Activated CD4-positive, alpha-beta T cell treated with anti-CD3 and anti-CD28 coated beads for 4 hours (primary cell): ENCODE measurements at places on chromosomes 5 and 9.

GRCh38 chr9:109918339-109919163, 138.6 kb downstream of the PALM2AKAP2 start:
- no peak for DNase-seq

- DNase-seq: no peak
These were observed 133.0 kb downstream of the ENC1 start for GRCh38 chr5:74507370-74508005.

GRCh38 chr9:113585555-113585954, 122.0 kb downstream of the RGS3 start:
- DNase-seq: no peak

- no peak for DNase-seq
These were observed 12.9 kb upstream of the ZNF782 start for GRCh38 chr9:96867079-96867804.

DNA sequence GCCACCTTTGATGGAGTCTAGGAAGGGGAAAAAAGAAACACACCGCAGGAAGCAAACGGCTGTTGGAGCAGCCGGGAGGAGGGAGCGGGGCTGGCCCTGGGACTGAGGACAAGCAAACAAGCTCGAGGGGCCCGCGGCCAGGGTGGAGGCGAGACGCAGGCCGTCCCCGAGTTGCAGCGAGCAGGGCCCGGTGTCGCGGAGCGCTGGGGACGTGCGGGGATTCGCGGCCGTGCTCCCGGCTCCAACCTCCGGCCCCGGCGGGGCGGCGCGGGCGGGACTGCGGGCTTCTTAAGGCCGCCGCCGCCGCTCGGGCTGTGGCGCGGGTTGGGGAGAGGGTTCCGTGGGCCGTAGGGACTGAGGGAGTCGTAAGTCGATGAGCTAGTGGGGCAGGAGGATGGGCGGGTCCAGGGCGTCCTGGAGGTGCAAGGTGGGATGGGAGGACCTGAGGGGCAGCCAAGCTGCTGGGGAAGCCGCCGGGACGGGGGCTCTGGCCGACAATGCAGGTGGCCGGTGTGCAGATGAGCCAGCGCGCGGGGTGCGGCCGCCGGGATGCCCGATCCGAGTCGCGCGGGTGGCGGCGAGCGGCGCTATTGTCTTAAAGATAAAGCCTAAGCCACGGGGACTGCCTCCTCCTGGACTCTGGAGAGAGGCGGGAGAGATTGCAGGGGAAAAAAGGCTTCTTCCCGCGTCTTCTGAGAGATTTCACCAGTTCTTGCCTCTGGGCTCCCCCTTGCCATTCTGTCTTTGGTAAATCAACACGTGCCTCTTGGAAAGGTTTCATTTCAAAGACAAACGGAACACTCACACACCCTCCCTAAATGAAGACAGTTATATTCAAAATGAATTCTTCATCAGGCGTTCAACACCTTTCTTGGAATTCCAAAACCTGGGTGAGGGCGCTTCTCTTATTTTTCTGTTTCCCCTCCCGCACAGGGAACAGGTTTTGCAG, 1.6 kb upstream of the HAPLN1 start:
- no peak for DNase-seq

- DNase-seq: no peak
These were observed 36.5 kb upstream of the NTNG2 start for GRCh38 chr9:132125361-132125760.

- no peak for DNase-seq
These were observed 947.9 kb downstream of the DTWD2 start for GRCh38 chr5:118040496-118040895.

DNA sequence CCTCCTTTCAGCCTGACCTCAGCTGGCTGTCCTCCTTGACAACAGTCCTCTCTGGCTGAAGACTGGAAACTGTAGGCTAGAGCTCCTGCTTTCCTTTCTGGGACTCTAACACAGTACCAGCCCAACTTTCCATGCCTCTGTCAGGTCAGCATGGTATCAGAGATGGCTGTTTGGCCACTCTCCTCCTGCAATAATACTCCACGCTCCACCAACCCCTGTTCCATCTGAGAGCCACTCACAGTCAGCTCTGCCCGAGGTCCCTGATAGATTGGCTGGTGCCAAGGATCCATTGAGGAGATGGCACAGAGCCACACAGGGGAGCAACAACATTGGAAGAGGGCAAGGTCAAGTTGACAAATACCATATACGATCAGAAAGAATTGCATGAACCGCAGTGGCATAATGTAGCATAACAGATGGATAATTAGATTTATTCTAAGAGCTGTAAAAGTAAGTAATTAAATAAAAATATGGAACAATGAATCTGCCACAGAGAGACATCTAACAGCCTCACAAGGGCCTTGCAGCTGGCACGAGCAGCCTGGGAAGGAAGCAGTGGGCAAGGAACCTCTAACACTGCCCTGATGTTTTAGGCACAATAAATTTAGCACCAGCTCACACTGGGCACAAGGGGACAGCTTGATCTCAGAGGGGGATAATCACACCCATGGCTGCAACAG, 94.3 kb upstream of the LRRTM2 start:
- DNase-seq: no peak

- no peak for DNase-seq
These were observed 65.4 kb upstream of the ANKRD55 start for GRCh38 chr5:56298336-56299090.

GRCh38 chr9:33471361-33471760, 2.4 kb downstream of the NOL6 start:
- no peak for DNase-seq

GRCh38 chr9:78918976-78919375, 622.1 kb downstream of the PSAT1 start:
- no peak for DNase-seq

GRCh38 chr5:77024490-77024889, 5.7 kb upstream of the AGGF1 start:
- DNase-seq: no peak

- no peak for DNase-seq
These were observed at the start of gene FLT4 for GRCh38 chr5:180649297-180650039. TSS of gene FLT4 (minus strand) at chr5:180649600. CDS start at chr5:180649545, 55 bp downstream.

DNA sequence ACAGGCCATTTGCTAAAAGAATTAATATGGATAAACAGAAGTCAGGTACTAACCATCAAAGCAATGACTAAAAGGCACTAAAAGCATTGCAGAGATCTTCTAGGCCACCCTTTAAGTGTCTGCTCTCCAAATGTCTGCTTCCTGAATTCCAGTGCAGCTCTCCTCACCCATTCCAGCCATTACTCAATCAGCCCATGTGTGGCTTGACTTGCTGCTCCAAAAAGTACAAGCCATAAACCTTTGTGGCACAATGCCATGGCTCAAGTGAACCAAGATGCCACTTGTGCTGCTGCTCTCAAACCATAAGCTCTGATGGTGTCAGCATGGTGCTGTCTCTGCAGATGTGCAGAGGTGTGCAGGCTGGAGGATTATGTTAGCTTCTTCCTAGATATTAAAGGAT, 290.2 kb upstream of the POU5F2 start:
- no peak for DNase-seq

- DNase-seq: no peak
These were observed 8.9 kb upstream of the ELOVL7 start for GRCh38 chr5:60852940-60853339.

GRCh38 chr5:19855931-19856330, 132.1 kb downstream of the CDH18 start:
- DNase-seq: no peak

DNA sequence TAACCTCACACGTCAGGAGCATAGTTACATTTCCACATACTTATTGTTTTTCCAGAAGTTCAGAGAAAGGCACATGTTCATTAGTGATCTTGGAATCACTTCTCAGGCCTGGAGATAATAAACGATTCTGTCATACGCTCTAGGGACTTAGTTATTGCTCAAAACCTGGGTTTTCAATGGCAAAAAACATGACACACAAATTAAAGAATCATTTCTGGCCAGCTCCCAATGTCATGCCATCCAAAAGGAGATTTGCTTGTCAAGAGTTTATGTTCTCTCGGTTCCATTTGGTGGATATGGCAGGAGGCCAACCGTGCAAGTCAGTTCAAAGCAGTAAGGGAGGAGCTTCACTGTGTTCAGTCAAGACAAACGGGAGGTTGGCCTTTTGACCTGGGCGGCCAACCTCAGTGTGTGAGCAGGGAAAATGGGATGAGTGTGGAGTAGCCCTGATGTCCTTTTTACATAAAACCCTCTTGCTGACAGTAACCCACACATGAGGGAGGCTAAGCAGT, 123.4 kb downstream of the NXNL2 start:
- DNase-seq: no peak

- DNase-seq: no peak
These were observed 2.9 kb upstream of the NXNL2 start for GRCh38 chr9:88531920-88532698.

- DNase-seq: no peak
These were observed 348.0 kb upstream of the CDH18 start for GRCh38 chr5:20335978-20336377.

GRCh38 chr9:129854588-129855110, 19.4 kb downstream of the USP20 start:
- no peak for DNase-seq

DNA sequence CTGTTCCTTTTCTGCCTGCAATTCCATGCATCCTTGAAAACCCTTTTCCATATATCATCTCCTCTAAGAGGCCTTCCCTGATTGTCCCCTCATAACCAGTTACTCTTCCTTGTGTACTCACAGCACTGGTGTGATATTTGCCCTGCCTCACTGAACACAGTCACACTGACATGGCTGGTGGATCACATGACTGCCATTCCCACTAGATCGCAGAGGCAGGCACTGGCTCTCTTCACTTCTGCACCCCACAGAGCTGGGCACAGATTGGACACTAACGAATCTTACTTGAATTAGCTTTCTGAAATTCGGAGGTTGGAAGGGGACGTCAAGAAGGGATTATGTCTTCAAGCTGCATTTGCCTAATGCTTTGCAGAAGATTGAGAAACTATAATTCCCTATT, 208.0 kb downstream of the PAPPA start:
- DNase-seq: no peak

DNA sequence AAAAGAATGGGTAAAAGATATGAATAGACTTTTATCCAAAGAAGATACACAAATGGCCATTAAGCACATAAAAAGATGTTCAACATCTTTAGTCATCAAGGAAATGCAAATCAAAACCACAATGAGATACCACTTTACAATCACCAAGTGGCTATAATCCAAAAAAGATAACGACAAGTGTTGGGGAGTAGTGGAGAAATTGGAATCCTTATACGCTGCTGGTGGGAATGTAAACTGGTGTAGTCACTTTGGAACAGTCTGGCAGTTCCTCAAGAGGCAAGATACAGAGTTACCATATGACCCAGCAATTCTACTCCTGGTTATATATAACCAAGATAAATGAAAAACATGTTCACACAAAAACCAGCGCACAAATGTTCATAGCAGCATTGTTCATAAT, 234.9 kb downstream of the SPATA31D1 start:
- no peak for DNase-seq

DNA sequence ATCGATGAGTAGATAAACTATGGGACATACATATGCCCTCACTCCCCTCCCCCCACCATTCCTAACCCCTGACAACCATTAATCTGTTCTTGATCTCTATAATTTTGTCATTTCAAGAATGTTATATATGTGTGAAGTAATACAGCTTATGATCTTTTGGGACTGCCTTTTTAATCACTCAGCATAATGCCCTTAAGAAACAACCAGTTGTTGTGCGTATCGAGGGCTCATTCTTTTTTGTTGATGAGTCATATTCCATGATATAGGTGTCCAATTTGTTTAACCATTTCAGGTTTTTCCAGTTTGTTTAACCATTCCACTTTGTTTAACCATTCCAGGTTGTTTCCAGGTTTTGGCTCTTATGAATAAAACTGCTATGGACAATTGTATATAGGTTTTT, 75.6 kb downstream of the ARHGEF28 start:
- no peak for DNase-seq

GRCh38 chr9:135909371-135909770, 2.0 kb upstream of the CAMSAP1 start:
- no peak for DNase-seq

DNA sequence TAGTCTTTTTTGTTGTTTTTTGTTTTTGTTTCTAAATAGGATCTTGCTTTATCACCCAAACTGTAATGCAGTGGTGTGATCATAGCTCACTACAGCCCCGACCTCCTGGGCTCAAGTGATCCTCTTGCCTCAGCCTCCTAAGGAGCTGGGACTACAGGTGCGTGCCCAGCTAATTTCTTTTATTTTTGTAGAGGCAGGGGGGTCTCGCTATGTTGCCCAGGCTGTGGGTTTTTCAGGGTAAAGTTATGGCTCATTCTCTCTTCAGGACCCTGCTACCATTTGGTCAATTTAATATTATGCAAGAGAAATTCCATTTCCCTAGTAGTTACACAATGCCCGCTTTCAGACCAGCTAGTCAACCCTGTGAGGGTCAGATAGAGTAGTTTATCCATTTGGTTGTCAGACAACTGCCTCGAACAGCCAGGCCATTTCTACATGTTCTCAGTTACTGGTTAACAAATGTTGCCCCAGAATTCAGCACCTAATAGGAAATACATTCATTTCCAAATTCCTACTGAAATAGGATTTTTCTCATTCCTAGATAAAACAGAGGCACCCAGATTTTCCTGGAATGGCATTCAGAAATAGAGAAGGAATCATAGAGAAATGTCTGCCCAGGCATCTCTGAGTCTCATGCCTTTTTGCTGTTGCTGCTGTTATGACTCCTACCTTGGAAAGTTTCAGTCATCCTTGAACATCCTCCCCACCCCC, 6.4 kb upstream of the GLIS3 start:
- DNase-seq: peak; percentile 30

- DNase-seq: no peak
These were observed 78.6 kb downstream of the CFAP77 start for GRCh38 chr9:132488626-132489025.

DNA sequence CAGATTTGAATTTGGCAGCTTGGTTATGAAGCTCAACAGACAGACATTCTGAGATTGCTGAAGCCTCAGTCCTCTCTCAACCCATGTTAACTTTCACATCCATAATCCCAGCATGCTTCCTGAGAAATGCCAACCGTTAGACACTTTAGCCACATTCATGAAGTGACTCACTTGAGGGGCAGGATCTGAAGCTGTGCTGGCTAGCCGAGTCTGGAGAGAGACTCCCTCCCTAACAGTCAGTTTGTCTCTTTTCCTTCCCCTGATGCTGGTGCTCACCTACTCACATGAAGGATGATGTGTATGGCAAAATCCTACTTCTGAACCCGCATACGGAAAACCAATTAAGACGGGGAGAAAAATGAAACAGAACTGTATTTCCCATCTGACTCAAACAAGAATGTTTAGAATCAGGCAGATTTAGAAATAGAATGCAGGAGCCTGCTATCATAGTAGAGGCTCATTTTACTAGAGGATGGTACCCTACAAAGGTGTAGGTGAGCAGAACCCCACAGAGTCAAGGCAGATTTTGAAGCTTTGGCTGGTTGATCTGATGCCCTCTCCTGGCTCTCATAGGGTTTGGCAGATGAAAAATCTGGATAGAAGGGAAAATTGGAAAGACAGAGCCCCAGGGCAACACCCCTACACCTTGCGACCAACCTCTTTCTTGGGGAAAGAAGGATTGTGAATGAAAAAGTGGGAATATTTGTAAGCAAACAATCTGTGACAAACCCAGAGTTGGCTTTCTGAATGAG, 150.9 kb upstream of the LHFPL2 start:
- DNase-seq: no peak
